BJ (cell line): ENCODE measurements at places on chromosomes 7 and 10.

DNA sequence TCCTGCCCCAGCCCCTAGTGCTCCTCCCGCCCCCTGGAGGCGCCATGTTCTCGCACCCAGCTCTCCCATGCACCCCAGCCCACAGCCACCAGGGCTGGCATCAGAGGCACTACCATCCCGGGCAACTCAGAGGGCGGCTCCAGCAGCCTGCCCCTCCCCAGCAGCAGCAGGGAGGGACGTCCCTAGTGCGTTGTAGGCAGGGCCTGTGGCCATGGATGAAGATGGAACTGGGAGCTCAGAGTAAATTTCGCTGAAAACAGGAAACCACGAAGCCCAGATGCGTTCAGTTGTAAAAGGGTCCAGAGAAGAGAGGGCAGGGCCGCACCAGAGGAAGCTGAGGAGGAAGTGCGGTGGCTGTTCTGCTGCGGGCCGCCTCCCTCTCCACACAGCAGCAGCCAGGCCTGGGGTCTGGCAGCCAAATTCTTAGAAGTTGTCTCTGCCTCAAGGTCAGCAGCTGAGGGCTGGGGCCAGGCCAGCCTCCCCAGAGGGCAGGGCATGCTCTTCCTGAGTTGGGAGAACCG lies 24.6 kb downstream of the VSIR start:
- no peak for DNase-seq

GRCh38 chr7:22375359-22376048 lies 18.6 kb upstream of the RAPGEF5 start:
- DNase-seq: no peak

DNA sequence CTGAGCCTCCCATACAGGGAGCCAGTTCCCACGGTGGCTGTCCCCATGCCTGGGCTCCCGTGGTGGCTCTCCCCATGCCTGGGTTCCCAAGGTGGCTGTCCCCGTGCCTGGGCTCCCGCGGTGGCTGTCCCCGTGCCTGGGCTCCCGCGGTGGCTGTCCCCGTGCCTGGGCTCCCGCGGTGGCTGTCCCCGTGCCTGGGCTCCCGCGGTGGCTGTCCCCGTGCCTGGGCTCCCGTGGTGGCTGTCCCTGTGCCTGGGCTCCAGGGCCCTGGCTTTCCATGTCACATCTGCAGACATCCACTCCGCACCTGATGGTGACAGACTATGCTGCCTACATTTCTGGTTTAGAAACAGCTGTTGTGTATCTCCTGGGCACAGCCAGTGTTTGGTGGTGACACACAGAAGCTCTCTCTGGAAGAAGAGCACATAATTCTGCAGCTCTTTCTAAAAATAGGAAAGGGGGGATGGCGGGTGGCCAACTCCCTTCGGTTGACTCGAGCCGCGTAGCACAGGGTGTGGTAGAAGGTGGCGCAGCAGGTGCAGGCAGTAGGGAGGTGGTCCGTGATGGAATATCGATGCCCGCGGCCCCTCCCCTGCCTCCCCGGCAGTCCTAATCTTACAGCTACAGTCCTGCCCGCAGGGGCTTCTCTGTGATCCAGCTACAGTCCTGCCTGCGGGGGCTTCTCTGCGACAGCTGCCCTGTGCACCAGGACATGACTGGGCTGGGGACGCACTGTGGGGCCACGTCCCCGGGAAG lies 251.2 kb downstream of the DNAJB6 start:
- DNase-seq: no peak

GRCh38 chr10:97024168-97025073 lies 161.3 kb downstream of the SLIT1 start:
- DNase-seq: peak; percentile 41

- no peak for DNase-seq
Measured at GRCh38 chr10:113801569-113801968, 50.1 kb downstream of the PLEKHS1 start.

GRCh38 chr10:28585076-28585475 lies 52.2 kb downstream of the WAC start:
- DNase-seq: no peak
